RWPE1 (cell line): ENCODE measurements at places on chromosomes 7 and 10.

- DNase-seq, result no peak
These were observed 61.6 kb upstream of the GPR26 start for GRCh38 chr10:123604506-123604905.

GRCh38 chr7:95026421-95027072 lies 119.2 kb downstream of the PPP1R9A start:
- no peak for DNase-seq

DNA sequence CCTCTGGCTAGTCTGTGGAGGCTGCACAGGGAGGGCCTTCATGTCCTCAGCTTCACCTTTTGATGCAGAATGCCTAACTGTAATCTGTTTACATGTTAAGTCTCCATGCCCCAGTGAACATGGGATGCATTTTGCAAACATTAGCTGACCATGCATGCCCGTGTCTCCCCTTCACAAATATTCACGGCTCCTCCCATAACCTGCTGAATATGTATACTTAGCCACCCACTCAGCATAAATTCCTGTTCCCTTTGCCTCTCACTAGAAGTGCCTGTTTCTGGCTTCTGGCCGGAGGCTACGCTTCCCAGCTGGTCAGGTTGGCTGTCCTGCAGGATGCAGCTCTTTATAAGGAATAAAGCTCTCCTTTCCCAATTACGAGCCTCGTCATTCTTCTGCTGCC lies 552.7 kb downstream of the DNAJB6 start:
- DNase-seq, result no peak

- DNase-seq, result no peak
These were observed 110.3 kb downstream of the ZNF248 start for GRCh38 chr10:37747081-37747480.

GRCh38 chr7:127819975-127820731 lies 168.2 kb downstream of the SND1 start:
- DNase-seq, result no peak

- no peak for DNase-seq
These were observed 208.5 kb downstream of the EBF3 start for GRCh38 chr10:129755621-129756020.

GRCh38 chr10:8114741-8115617 lies 60.5 kb downstream of the GATA3 start:
- no peak for DNase-seq

DNA sequence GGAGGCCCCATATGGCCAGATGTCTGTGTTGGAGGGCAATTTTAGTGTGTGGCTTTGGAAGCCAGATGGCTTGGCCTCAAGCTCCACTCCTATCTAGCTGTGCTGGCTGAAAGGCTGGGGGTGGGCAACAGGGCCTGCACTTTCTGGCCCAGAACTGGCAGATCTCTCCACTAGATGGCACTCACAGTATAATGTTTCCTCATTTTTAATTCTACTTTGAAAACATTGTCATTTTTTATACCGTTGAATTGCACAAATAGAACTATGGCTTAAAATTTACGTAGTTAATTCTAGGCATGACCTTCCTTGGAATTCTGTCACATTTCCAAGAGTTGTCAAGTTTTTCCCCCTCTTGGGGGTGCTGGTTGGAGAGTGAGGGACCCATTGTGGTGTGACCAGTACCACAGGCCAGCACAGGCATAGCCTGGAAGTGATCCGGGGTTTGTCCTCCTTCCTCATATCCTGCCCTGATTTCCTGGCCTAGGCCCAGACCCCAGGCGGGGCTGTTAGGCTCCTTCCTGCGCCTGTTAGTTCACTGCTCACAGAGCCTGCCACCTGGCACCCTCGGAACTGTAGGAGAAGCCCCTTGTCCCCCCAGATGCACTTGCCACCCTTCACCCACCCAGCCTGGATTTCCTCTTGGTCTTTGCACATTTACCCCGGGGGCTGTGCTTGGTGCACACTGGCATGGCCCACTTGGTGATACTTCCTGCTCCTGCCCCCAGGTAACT lies 52.8 kb downstream of the ARHGAP22 start:
- peak; percentile 64 for DNase-seq

DNA sequence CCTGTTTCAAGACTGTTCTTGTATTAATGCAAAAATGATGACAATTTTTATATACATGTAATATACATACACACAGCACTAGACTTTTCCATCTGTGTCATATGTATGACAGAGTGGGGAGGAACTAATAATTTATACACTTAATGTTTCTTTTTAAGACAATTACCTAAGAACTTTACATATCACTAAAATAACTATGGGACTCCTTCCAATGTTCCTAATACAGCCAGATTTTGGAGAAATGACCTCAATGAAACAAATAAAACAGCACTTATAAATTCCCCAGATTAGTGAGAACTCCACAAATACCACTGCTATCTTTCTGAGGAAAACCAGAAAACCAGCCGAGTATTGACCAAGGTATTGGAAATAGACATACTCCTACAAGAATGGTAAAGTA lies 199.4 kb downstream of the ELMO1 start:
- no peak for DNase-seq

DNA sequence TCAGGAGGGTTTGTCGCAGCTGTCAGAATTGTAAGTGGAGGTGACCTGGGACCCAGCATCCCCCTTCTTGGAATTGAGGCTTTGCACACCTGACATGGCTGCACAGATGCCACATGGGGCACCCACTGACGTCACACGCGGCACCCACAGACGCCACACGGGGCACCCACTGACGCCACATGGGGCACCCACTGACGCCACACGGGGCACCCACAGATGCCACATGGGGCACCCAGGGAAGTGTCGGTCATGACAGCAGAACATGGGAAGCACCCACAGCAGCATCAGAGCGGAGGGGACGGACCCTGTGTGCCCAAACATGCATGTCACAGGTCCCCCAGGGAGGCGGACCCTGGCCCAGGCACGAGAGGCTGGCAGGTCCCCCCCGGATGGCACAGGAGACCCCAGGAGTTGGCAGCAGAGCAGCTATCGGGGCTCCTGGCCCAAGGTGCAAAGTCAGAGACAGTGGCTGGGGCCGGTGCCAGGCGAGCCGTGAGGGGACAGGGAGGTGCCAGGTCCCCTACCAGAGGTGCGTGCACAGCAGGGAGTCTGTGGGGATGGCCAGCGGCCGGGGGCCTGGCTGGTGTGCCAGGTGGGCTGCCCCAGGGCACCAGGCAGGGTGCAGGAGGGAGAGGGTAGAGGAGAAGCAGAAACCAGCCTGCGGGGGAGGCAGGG lies 21.1 kb downstream of the KNDC1 start:
- no peak for DNase-seq

DNA sequence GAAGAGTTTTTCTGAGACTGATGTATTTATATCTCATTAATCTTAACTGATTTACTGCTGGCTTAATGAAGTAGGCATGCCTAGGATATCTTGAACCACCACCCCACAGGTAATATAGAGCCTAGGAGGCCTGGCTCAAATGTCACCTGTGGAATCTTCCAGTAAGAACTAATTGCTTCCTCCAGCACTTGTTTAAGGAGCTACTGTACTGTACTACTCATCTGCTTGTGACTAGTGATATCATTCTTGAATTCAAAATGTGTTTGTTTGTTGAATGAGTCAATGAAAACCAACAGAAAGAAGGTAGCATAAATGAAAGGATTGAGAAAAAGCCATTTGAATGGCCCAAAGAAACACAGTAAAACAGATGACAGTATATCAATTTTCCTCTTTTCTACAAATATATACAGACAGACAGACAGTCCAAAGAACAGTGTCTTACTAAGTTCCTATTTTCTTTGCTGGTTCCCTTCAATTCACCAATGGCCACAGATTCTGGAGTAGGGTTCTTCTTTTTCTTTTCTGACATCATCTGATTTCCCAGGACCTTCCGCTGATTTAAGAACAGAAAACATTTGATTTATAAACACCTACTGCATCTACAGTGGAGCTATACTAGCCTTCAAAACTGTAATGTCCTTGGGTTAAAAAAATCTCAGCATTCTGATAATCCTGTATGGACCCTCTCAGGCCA lies 43.7 kb upstream of the SLIT1 start:
- DNase-seq, result no peak

DNA sequence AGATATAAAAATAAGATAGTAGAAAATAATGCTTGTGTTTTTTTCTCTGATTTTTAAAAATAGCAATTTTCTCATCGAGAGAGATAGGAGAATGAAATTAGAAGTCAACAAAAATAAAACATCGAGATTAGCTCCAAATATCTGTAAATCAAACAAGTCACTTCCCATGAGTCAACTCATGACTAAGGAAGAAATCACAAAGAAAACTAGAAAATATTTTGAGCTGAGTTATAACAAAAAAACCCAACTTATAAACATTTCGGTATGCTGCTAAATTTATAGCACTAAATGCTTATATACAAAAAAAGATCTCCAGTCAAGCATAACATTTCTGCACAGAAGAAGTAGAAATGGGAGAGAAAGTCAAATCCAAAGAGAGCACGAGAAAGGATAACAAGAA lies 140.1 kb downstream of the ITGA8 start:
- DNase-seq, result no peak

DNA sequence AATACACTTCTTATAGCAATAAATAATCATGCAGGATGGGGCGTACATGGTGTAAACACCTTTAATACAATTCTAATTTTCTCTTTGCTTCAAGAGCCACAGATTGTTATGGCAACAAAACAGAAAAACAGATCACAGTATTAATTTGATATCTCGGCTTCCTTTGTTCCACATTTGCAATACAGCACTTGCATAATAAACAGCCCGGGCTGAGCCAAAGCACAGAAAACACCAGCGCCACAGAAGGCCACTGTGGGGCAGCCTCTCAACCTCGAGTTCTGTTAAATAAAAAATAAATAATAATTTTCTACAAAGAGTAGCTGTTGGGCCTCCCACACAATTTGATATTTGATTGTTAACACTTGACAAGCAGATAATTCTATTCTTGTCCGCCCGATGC lies 255.9 kb downstream of the USP6NL start:
- no peak for DNase-seq

DNA sequence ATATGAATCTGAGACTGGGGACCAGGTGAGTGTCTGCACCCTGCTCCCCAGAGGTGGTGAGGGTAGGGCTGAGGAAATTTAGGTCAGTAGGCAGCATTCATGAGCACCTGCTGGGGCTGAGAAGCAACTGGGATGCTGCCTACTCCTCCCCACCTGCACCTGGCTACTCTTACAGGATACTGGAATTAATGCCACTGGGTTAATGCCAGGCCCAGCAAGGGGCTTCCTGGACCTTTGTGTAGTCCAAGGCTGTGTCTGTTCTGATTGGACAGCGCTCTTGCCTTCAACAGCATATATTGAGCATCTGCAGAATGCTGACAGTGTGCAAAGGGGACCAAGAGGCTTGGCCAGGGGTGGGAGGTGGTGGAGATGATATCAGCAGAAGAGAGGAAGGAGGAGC lies 32.1 kb downstream of the ADCYAP1R1 start:
- DNase-seq, result no peak

GRCh38 chr10:125661941-125662515 lies 20.9 kb downstream of the TEX36 start:
- peak; percentile 51 for DNase-seq

DNA sequence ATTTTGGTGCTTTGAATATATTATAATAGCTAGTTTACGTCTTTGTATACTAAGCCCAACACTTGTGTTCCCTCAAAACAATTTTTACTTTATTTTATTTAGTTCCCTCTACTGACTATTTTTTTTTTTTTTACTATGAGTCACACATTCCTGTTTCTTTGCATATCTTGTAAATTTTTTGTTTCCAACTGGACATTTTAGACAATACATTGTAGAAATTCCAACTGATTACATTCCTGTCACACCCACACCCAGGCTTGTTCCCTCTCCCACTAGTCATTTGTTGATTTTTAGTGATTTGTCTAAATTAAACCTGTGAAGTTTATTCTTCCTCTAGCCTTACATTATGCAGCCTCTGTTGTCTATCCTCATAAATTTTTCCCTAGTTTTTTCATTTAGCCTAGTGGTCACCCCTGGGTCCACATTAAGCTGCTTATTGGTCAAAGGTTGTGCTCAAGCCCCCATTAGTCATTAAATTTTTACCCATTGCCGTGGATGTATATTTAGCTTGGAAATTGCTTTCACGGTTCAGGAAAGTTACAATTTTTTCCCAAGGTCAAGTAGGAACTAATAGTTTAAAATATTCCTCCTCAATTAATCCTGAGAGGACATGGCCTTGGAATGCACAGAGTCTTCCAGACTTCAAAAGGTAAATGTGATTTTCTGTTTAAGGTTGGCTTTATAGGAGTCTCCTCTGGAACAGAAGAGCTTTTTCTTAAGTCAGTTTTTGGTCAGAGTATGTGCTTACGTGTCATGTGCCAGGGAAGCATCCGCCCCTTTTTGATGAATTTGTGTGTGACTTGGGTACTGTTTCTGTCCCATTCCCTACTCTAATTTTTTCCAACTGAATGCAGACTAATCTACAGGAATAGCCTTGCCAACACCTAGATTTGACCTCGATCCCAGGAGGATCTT lies 207.6 kb upstream of the TMEM72 start:
- DNase-seq, result peak; percentile 25

DNA sequence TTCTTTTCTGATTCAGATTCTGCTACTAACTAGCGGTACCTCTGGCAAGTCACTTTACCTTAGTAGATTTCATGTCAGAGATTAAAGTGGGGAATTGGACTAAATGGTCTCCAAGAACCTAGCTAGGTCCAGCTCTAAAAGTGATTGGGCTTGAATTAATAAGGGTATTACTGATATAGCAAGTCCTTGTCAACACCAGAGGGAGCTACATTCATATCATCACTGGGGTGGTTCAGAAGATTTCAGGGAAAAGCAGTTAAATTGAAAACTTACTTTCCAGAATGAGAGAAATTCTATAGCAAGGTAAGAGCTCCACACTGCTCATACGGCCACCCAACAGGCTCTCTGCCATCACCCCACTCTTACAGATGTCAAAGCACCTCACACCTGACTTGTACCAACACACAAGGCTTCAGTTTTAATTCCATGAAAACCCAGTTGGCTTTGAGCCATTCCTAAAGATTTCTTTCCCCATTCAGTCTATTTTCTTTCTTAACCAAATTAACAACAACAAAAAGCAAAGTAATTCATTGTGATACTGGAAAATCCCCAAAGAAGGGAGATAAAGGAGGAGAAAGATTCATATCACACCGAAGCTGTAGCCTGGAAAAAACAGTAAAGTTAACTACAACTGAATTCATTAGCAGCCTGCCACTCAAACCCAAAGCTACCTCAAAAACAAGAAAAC lies 38.0 kb upstream of the SPOCK2 start:
- DNase-seq, result peak; percentile 64

- DNase-seq, result no peak
These were observed 51.9 kb downstream of the CCNY start for GRCh38 chr10:35388197-35388596.

DNA sequence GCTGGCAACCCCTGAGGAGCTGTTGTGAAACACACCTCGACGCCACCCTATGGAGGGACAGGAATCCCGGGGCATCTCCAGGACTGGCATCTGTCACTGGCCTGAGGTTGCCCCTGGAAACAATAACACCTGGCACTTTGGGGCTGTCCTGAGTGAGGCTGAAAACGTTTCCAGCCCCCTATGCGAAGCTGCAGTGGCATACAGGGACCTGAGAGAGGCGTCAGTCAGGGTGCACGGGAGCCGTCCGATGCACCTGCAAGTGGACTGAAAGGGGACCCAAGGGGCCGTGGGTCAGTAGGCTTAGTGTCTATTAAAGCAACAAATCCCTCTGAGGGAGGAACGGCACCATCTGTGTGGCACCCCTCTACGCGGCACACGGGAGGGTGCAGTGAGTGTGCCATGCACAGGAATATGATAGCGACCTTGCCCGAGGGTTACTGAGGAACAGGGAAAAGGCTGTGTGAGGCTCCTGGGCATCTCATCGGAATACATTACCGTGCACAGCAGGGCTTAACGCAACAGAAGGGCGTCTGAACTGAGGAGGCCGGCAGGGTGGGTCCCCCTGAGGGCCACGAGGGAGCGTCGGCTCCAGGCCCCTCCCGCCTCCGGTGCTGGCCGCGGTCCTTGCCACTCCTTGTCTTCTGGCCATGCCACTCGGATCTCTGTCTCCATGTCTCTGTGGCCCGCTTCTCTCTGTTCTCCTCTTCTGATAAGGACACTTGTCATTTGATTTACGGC lies 50.4 kb downstream of the FOXL3 start:
- no peak for DNase-seq
